ENCODE measurements at places on chromosomes 6 and 20. TPM values are rescaled to one million over a fixed set of nuclear protein-coding genes. Genes with fewer than 3 reads are reported as not detected.

The HEY2 gene
- not detected for total RNA-seq

The CST4 gene
- total RNA-seq = 0.22 TPM

The DNPH1 gene
- 63.7 TPM for total RNA-seq

The BMP7 gene
- not detected for total RNA-seq

The HRH3 gene
- not detected for total RNA-seq

The PLG gene
- total RNA-seq = not detected

The SYCP2 gene
- total RNA-seq = 0.89 TPM

The SIRPA gene
- 11.5 TPM for total RNA-seq

The PPP1R16B gene
- total RNA-seq = 5.3 TPM

The SNRPB gene
- total RNA-seq = 345 TPM

The TRIM31 gene
- not detected for total RNA-seq

The GRIK2 gene
- 0.25 TPM for total RNA-seq

The OR2H2 gene
- total RNA-seq = not detected

The ATAT1 gene
- 3.4 TPM for total RNA-seq

The HFE gene
- total RNA-seq = 21.1 TPM

The ADGRB3 gene
- under 0.01 TPM for total RNA-seq

The PNPLA1 gene
- total RNA-seq = not detected

The CSNK2B gene
- 82.2 TPM for total RNA-seq

The SLC22A1 gene
- 0.77 TPM for total RNA-seq

The ENPP5 gene
- 0.55 TPM for total RNA-seq

The TREM2 gene
- not detected for total RNA-seq

The SLPI gene
- not detected for total RNA-seq

The SLC17A2 gene
- total RNA-seq = not detected

The OPN5 gene
- total RNA-seq = not detected

The HLA-DQA1 gene
- not detected for total RNA-seq

The DEFB129 gene
- not detected for total RNA-seq

The CST3 gene
- total RNA-seq = 117 TPM

The BPIFA1 gene
- total RNA-seq = not detected

The MAK gene
- total RNA-seq = not detected

The MBOAT1 gene
- total RNA-seq = 11.6 TPM

The PRICKLE4 gene
- total RNA-seq = not detected

The SLC4A11 gene
- 0.75 TPM for total RNA-seq

The NEURL2 gene
- 6.1 TPM for total RNA-seq

The SPATA25 gene
- total RNA-seq = 1.5 TPM

The ANKRD66 gene
- not detected for total RNA-seq
